ENCODE measurements at places on chromosomes 3 and 15.

- DNase-seq, result no peak
Measured at GRCh38 chr3:29568355-29568754, 287.5 kb downstream of the RBMS3 start.

GRCh38 chr3:161890147-161890625 lies 393.6 kb downstream of the OTOL1 start:
- no peak for DNase-seq

DNA sequence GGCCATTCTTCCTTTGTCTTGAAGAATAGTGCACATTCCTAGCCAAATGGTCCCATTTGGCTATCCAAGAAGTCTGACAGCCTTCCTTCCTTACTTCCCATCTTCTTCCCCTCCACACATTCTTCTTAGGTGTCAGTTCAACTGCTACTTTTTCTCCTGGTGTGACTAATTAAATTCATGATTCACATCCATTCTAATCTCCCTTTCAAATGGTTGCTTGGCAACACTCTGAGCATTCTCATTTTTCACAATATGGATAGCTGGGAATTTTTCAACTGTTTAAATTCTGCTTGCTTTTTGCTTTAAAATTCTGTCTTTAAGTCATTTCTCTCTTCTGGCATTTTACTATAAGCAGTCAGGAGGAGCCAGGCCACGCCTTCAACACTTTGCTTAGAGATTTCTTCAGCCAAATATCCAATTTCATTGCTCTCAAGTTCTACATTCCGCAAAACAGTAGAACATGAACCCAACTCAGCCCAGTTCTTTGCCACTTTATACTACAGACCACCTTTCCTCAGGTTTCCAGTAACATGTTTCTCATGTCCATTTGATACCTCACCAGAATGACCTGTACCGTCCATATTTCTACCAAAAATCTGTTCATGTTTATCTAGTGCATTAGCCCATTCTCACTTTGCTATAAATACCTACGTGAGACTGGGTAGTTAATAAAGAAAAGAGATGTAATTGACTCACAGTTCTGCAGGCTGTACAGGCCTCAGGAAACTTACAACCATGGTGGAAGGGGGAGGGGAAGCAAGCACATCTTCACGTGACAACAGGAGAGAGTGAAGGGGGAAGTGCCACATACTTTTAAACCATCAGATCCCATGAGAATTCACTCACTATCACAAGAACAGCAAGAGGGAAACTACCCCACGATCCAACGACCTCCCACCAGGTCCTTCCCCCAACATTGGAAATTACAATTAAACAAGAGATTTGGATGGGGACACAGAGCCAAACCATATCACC lies 31.9 kb upstream of the MCF2L2 start:
- no peak for DNase-seq

GRCh38 chr3:98711426-98711825 lies 51.7 kb upstream of the ST3GAL6 start:
- no peak for DNase-seq

- no peak for DNase-seq
Measured at GRCh38 chr3:152071924-152072323, 196.8 kb upstream of the MBNL1 start.

GRCh38 chr3:185317674-185318073 lies 45.3 kb upstream of the MAP3K13 start:
- no peak for DNase-seq

Measured in cerebellum (tissue), 4 donors.